NCI-H345 (cell line): ENCODE measurements at places on chromosomes 7 and 10.

DNA sequence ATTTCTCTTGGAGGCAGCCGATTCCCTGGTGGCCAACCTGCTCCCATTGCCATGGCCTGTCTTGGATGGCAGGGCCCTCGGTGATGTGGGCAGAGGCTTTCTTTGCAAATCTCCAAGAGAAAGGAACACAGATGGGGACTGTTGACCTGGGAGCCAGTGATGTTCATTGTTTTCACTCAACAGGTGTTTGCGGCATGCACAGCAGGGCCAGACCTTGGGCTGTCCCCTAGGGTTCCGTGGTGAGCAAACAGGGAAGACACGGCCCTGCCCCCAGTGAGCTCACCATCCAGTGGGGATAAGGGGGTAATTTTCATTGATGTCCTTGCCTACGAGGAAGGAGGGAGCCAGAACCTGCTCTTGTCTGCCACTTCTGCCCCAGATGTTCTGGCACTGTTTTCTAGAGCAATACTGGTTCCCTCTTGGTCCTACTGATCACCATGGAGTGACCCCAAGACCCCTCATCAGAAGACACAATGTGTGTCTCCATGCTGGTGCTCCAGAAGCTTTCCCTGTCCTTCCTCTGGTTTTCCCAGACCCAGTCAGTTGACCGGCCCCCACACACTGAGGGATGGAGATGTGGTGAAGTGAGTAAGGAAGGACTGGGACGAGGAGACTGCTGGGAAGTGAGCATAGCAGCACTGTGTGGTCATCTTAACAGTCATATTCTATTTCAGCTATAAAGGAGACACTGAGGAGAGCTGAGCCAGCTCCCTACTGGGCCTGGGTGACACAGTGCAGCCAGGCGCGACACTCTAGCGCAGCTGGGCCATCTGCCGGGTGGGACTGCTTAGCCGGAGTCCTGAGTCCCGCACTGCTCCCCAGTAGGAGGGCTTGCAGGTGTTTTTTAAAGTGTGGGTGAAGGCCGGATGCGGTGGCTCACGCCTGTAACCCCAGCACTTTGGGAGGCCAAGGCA is 20.4 kb upstream of the FIGNL1 start:
- DNase-seq, result peak; percentile 72

GRCh38 chr7:5232874-5233273 is 42.8 kb downstream of the WIPI2 start:
- DNase-seq, result no peak

- no peak for DNase-seq
Observed at GRCh38 chr7:19128856-19129255, 11.4 kb upstream of the TWIST1 start.

DNA sequence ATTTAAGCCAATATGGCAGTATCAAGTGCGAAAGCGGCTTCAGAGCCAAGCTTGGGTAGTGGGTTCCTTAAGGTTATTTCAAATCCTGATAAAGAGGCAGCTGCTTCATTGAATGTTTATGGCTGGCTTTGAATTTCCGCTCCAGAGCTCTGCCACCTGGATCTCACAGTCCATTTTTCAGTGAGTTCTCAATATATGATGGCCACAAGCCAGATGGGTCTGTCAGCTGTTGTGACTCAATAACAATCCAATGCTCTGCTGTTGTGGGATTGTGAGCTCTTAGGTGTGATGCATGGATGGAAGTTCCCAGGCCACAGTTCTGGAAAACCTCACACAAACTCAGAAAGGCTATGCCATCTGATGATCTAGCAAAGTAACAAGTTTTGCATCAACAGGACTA is 743.8 kb upstream of the LRRN3 start:
- no peak for DNase-seq

GRCh38 chr10:19579761-19580545 is 236.3 kb upstream of the PLXDC2 start:
- DNase-seq, result no peak

DNA sequence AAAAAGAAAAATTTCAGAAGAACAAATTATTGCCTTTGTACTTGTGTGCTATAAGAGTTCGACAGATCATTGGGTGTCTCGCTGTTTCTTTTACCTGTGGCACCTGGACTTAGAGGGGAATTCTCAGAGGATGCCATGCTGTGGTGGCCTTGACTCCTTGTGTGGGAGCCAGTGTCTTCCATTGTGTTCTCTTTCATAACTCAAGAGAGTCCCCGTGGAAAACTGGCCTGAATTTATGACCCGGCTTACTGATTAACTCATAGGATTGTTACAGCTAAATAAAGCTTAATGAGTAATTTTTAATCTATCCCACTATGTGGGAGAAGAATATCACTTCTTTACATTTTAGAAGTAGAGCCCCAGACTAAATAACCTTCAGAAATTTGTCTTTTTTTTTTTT is 54.5 kb downstream of the UBE3C start:
- no peak for DNase-seq

- no peak for DNase-seq
Observed at GRCh38 chr7:123994449-123994848, 38.4 kb downstream of the TMEM229A start.

GRCh38 chr7:110446658-110447057 is 644.3 kb upstream of the LRRN3 start:
- no peak for DNase-seq

DNA sequence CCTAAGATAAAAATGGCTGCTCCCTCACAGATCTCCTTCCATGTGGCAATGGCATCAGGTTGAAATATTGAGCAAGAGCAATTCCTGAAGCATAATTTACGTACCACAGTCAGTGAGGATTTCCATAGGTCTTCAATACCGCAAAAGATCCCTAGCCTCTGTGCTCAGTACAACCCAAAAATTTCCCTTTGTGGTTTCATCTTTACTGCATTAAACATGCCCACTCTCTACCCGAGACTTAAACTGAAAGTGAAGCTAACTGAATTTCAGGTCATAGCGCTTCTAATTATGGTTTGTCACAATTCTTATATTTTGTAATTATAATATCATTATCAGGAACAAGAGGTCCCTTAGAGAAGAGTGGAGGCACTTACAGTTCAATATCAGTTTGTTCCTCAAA is 1071.1 kb downstream of the XPNPEP1 start:
- DNase-seq, result no peak

GRCh38 chr10:88062798-88063472 is 199.5 kb downstream of the PTEN start:
- DNase-seq, result no peak

GRCh38 chr7:5607951-5608656 is 173.4 kb downstream of the RNF216 start:
- DNase-seq, result no peak

GRCh38 chr10:113899952-113900598 is 45.6 kb downstream of the NHLRC2 start:
- DNase-seq, result no peak

DNA sequence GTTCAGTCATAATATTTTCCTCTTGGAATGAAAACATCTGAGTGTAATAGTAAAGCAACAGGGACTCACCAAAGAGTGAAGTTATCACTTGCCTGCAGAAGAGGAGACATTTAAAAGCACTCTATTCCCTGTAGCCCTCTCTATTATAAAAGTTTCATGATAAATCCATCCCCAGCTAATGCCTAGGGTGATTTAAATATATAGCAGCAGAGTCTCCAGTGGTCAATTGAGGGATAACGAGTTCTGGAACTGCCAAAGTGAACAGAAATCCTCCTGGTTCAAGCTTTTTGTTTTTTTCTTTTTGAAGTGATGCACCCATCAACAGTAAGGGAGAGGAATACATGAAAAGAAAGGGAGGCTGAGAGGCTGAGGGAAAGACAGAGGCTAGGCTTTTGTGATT is 87.3 kb downstream of the EVX1 start:
- no peak for DNase-seq

DNA sequence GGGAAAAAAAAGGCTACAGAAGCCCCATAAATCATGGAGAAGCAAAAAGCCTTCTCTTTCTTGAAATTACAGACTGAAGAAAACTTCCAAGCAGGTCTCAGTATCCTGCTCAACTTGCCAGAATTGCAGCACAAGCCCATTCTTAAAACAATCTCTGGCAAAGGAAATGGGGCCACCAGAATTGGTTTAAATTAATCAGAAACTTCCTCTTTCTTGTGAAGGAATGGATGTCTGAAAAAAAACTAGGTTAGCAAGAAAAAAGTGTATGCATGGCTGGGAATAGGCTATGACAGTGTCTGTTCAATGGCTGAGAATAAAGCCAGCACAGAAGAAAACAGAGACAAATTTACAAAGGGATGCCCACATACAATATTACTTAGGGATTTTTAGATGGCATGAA is 59.1 kb downstream of the TFEC start:
- no peak for DNase-seq

DNA sequence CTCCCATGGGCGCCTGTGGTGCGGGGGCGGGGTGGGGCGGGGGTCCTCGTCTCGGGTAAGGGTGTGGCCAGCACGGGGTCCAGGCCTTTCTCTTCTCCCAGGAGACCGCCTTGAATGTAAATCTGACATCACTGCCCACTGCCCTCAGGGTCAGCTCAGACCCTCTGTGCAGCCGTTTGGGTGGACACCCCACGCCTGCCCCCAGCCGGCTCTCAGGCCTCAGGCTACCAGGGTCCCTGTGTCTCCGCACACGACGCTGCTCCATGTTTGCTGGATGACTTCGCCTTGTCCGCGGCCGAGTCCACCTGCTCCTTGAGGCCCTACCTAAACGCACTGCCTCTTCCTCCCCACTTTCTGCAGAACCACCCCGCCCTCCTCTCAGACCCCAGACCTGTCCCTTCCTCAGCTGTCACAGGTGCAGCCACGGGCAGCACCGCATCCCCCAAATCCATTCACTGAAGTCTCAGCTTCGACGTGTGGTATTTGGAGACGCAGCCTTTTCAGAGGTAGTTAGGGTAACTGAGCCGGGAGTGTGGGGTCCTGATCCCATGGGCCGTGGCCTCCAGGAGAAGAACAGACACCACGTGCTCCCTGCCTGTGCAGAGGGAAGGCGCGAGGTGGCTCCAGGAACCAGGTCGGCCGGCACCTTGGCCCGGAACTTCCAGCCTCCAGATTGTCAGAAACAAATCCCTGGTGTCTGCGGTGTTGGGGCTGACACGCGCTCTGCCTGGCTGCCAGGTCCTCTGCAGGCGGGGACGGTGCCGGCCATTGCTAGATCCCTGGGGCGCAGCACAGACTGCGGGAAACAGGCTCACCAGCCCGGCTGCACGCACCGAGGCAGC is 97.4 kb upstream of the DIP2C start:
- DNase-seq, result no peak

DNA sequence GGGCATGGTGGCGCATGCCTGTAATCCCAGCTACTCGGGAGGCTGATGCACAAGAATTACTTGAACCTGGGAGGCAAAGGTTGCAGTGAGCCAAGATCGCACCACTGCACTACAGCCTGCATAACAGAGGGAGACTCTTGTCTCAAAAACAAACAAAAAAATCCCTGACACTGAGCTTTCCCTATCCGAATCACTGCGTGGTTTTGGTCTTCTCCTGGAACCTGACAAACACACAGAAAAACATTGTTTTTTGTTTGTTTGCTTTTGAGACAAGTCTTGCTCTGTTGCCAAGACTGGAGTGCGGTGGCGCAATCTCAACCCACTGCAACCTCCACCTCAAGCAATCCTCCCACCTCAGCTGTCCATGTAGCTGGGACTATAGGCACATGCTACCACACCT is 50.4 kb upstream of the PTPRN2 start:
- DNase-seq, result no peak

DNA sequence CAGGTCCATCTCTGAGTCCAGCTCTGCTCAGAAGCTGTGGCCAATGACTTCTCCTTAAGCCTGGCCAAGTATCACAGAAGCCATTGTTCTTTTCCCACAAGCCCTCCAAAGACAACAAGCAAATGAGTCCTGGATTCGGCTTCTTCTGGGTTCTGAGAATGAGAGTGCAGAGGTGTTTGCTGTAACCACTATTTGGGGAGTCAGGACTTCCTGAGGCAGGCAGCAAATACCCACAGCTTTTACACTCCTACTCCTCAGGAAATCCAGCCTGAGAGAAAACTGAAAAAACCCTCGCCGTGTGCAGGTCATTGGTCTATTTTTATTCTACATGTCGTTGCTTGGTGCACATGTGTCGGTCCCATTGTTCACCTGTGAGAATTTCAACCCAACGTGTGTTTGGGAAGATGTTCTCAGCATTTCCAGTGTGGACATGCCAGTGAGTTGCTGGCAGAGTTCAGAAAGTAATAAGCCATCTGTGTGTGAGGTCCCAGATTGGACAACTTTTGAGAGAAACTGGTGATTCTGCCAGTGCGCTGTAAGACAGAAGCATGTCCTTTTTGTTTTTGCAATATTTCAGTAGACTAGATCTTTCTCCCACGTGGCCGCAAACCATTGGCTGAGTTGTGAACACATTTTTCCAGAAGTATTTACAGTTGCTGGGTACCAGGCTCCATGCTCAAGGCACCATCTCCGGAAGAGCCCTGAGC is 121.6 kb upstream of the LYZL2 start:
- DNase-seq, result no peak

DNA sequence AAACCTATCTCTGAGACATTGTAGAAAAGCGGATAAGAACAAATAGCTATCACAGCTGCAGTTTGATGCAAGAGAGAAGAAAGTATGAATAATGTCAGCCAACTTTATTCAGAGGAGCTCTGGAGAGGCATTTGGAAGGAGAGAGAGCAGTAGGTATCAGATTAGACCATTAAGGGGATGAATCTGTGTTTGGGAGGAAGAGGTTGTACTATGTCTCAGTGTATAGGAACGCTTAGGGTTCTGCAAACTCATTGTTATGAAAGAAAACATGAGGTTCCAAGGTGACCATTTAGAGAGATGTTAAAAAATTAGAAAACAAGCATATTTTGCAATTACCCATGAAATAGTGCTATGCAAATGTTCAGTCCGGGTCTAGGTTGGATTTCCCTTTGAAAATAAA is 207.5 kb upstream of the GNAI1 start:
- DNase-seq, result no peak

- DNase-seq, result no peak
Observed at GRCh38 chr7:142362349-142362748, 104.5 kb upstream of the PRSS58 start.

GRCh38 chr7:18993933-18994668 is 123.3 kb downstream of the TWIST1 start:
- DNase-seq, result no peak

- no peak for DNase-seq
Observed at GRCh38 chr7:71343039-71343438, 211.1 kb downstream of the GALNT17 start.
